ENCODE measurements at places on chromosomes 2 and 18.

DNA sequence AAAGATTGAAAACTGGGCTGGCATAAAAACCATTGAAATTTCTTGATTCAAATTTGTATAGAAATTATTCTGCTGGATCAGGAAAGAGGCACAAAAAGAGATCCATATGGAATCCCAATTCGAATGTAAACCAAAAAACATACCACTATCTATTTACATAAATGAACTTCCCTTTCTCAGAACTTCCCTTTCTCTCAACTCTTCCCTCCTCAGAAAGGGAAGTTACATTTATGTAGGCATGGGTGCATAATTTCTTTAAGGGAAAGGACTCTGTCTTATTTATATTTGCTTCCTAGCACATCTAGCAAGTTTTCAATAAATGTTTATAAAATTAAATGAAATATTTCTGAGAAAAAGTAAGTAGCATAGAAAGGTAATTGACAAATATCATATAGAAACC lies 398.1 kb upstream of the ATP5MC3 start:
- DNase-seq = no peak

GRCh38 chr2:17517481-17518211 lies 594 bp downstream of the RAD51AP2 start:
- DNase-seq = no peak

GRCh38 chr18:50266248-50266704 lies at the start of gene CFAP53:
Gene CFAP53, minus strand, starts transcription at chr18:50266495. Its CDS starts 91 bp downstream, at chr18:50266404.
- peak; percentile 94 for DNase-seq

DNA sequence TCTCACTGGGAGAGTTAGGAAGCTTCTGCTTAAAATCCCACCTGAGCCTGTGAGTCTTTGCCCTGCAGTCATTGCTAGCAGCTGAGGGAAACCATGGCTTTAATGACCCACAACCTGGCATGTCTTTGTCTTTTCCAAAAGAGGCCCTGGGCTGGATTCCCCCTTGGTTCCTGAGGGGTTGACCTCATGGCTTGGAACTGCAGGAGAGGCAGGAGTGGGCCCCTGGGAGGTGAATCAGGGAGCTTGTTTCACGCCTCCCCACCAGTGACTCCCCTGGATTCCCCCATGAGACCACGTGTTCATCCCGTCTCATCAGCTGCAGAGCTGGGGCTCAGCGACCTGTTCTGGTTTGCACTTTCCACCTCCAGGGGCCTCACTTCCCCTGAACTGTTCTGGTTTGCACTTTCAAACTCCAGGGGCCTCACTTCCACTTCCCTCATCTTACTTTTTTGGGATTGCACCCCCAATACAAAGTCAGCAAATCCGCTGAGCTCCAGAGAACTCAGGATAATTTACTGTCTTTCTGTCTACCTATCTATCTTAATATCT lies 58.5 kb upstream of the TMEM18 start:
- DNase-seq = no peak

DNA sequence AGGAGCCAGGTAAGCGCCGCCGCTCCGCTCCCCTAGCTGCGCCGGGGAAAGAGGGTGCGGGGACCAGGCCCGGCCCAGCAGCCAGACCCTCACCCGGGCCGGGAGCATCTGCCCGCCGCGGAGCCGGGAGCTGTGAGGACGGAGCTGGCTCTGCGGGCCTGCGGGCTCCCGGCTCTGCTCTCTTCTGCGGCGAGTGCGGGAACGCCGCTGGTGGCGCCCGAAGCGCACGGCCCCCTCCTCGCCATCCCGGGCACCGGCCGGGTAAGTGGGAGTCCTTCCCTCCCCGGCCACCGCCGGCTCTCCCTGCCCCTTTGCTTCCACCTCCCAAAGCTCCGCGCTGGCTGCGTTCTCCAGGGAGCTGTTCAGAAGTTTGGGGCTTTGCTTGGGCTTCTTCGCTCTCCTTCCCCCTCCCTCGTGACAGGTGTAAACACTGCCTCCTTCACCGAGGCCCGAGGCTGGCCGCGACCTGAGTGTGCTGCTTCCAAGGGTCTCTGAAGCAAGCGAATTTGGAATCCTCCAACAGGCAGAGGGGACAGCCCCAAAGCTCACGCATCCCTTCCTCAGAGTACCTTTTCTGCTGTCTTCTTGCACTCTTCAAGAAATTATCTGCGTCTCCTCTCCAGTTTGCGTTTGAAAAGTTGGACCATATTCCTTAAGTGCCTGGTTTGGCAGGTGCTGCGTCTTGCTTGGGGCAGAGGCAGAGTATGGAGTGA lies 632 bp downstream of the AFTPH start:
- peak; percentile 48 for DNase-seq

DNA sequence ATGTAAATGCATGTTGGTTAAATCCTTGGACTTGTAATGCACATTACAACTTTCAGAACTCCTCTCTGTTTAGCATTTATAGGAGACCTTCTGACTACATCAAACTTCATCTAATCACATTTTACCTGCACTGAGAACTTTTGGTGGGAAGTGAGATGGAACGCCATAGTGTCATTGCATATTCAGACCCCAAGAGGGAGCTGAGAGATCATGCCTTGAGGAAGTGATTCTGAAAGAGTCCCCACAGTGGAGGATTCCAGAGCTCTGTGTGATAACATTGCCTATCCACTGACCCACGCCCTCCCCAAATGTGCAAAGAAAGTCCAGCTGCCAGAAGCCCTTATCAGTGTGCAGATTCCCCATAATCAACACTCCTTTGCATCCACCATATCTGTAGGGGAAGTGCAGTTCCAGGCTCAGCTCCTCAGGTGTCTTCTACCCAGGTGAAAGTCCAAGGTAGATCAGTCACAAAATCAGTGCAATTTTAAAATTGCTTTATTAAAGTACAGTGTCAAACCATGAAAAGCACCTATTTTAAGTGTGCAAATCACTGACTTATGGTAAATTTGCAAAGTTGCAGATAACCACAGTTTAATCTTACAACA lies 212.4 kb downstream of the RPIA start:
- DNase-seq = peak; percentile 10

DNA sequence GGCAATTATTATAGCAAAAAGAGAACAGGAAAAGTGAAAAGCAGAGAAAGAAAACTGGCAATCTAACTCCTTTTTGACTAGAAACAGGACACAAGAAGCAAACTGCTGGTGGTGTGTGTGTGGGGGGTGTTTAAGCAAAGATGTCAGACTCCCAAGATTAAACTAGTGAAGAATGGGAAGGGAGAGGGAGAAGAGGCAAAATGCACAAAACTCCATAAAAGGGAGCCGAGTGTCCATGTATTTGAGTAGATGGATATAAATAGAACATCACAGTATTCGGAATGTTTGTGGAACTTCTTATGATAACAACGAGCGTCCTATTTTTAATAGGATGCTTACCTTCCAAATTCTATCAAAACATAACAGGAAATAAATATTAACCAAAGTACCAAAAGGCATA lies 179.8 kb upstream of the TRIB2 start:
- no peak for DNase-seq

DNA sequence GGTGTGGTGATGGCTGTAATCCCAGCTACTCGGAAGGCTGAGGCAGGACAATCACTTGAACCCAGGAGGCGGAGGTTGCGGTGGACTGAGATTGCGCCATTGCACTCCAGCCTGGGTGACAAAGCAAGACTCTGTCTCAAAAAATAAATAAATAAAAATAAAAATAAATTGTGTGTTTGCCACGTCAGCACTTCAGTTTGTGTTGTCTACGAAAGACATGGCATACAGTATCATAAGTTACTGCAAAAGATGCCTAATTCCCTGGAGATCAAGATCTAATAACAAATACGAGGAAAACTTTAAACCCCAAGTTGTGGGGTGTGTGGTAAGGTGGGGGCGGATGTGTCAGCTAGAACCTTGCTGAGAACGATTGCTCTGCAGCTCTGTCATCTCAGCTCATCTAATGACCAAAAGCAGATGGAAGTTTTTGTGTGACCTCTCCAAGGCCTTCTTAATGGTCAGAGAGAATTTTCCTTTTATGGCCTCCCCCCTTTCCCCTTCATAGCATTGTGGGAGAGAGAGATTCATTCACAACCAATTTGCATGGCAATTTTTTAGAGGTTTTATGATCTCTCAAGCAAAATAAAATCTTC lies 11.3 kb downstream of the NPAS2 start:
- no peak for DNase-seq

DNA sequence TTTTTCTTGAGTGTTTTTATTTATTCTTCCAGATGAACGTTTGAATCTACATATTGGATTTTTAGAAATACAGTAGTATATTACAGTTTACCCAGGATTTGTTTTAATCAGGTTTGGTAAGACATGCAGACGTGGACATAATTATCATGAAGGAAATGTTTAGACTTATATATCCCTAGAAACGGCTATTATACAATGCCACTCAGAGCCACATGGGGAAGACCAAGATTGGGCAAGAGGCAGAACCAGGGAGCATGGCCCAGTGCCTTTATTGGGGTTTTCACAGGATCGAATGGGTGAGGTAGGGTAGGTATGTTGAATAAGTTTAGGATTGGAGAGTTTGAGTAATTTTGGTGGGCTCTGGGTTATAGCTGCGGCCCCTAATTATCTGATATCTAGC lies 212.2 kb downstream of the CAMKMT start:
- DNase-seq = no peak

- no peak for DNase-seq
Observed at GRCh38 chr2:128622371-128622770, 303.7 kb upstream of the HS6ST1 start.

- DNase-seq = no peak
Observed at GRCh38 chr2:10231551-10232085, 71.1 kb upstream of the HPCAL1 start.

GRCh38 chr18:41170346-41170745 lies 784.7 kb upstream of the PIK3C3 start:
- no peak for DNase-seq

DNA sequence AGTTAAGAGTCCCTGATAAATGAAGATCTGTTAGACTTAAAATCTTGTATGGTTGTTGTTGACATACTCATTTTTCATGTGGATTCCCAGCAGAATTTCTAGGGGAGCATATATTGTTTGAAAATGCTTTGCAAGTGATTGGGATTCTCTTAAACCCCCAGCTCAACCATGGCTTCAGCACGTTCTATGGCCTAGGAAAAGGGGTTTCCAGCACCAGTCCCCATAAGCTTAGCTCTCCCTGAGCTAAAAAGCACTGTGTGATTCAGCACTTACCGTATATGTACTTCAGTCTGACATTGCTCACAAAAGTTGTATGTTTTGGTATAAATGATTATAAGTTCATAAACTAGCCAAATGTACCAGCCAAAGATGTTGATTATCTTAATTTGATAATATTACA lies 80.1 kb upstream of the EPB41L5 start:
- no peak for DNase-seq

DNA sequence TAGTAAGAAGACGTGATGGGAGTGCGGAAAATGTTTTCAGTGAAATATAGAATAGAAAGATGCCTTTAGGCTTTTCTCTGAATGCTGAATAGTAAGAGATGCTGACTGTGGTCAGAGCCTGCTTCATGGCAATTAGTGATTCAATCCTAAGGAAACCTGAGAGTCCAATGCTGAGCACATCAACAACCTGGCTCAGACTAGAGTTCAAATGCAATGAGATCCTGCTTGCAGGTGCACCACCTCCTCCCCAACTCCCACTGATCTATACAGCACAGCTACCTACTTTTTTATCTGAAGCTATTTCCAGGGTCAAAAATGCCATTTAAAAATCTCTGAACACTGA lies 65.4 kb downstream of the AAK1 start:
- DNase-seq = no peak

DNA sequence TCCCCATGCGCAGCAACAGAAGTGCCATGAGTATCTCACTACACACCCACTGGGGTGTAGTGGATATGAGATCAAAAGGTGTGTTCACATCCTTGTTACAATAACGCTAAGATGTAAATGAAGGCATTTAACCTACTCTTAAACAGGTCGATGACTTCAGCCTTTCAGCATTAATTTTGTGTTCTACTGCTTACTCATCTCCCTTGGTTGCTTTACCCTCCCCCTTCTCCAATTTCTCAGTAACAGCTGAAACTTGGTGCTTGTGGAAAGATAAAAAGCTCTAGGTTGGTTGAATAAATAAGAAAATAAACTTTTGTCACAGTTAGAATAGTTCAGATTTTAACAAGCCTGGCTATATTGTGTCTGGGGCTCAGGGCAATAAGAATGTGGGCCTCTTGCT lies 147.5 kb upstream of the SESTD1 start:
- no peak for DNase-seq

DNA sequence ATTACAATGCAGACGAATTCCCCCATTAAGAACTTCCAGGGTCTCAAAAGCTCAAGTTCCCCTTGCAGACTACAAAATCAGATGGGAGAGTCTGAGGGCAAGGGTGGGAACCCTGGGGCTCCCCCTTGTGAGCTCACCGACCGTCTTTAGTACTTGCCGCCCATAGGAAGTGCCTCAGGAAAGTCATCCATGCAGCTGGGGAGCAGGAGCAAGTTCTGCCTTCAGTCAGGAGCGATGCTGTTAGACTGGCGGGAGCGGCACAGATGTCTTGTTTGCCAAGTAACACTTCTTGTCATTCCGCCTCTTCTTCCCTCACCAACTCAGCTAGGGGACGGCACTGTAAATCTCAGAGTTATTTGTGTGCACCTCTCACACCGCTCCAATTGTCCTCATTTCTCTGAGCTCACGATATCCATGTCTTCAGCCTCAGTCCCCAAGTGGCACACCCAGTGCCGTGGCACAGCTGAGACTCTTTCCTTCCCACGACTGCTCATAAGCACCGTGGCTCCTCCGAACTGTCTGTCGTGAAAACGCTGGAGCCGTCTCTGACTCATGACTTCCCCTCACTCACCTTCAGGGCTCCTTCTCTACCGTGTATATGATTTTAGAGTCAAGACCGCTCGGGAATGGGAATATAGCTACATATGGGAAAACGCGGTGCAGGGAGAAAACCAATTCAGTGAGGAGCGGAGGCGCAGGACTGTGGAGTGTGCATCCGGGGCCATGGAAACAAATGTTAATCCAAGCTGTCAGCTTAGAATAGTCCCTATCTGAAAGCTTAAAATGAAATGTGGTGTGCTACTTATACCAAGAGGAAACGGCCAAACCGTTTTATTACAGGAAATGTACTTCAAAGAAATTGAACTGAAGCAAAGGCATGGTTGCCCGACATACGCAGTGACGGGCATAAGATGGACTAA lies 34.0 kb downstream of the UXS1 start:
- DNase-seq = no peak

- no peak for DNase-seq
Observed at GRCh38 chr2:12081481-12082210, 335.2 kb downstream of the LPIN1 start.

- no peak for DNase-seq
Observed at GRCh38 chr2:131145040-131145439, 39.9 kb downstream of the PLEKHB2 start.

- DNase-seq = no peak
Observed at GRCh38 chr2:41775366-41776025, 272.3 kb upstream of the PKDCC start.

DNA sequence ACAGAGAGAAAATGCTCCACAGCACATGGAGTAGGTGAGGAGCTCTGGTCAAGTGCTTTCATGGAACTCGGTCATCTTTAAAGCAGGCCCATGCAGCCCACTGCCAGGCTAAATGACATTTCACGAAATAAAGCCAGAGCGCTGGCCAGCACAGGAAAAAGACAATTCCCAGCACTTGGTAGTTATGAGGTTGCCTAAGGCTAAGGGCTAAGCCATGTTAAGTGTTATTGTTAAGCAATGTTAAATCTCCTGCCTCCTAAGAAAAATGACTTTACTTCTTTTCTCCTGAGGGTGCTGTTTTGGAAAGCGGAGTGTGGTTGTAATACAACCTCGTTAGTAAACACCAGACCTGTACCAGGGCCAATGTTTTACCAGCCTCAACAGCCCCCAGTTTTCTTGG lies 125.9 kb upstream of the NRP2 start:
- DNase-seq = no peak

GRCh38 chr2:236745420-236746210 lies 176.0 kb downstream of the ACKR3 start:
- DNase-seq = no peak
